ENCODE measurements at places on chromosomes 11 and 22.

DNA sequence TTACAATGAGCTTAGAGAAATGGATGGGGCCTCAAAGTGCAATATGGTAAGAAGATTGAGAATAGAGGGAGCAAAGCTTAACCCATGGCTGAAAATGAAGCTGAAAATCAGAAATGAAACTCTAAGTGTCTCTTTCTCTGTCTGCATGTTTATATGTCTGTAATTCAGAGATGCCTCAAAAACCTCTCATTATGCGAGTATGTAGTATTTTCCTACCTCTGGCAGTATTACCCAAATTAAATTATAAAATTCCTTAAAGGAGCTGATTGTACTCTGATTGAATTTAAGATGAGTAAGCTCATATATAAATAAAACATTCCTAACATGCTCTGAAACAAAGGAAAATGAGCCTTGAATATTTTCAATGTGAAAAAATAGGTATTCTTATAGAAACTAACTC, 39.8 kb upstream of the PRSS23 start:
- DNase-seq: no peak

DNA sequence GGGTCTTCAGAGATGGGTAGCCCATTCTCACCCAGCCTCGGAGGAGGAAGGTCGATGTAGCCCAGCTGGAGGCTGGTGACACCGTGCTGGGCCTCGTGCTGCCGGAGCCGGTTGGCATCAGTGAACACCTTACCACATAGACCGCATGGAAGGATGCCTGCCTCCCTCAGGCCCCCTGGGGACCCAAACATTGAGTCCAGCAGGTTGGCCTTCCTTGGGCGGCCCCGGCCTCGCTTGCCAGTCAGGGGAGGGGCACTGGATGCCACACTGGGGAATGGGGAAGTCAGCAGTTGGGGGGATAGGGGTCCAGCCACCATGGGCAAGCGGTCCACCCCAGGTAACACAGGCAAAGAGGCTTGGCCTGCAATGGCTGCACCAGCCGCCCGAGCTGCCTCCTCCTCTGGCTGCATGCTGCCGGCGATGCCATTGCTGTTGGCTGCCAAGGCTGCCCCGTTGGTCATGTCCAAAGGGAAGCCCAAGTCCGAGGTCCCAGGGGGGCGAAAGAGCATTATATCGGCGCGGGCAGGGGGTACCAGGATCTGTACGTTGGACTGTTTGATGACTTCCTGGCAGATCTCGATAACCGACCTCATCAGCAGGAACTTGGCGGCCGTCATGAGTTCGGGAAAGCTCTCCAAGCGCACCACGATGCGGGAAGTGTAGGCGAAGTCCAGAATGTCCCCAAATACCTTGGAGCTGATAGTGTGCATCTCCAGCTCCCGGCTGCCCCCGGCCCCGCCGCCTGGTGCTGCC, 1.4 kb downstream of the PATZ1 start:
- no peak for DNase-seq

GRCh38 chr11:119486016-119486415, 63.0 kb upstream of the THY1 start:
- no peak for DNase-seq

DNA sequence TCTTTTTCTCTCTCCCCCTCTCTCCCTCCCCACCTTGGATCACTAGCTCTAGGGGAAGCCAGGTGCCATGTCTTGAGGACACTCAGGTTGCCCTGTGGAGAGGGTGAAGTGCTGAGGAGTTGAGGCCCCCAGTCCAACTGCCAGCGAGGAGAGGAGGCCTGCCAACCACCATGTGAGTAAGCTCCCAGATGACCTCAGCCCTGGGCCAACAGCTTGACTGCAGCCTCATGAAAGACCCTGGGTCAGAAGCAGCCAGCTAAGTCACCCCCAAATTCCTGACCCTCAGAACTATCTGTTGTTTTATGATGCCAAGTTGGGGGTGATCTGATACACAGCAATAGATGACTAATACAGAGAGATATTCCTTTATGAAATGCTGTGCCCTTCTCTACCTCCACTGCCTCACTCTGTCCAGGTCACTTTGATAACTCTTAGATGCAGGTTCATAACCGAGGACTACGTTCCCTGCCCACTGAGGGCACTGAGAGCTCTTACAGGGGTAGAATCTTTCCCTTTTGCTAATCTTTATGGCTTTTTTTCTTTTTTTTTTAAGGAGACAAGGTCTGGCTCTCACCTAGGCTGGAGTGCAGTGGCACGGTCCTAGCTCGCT, 8.0 kb downstream of the ARFGAP3 start:
- DNase-seq: no peak

DNA sequence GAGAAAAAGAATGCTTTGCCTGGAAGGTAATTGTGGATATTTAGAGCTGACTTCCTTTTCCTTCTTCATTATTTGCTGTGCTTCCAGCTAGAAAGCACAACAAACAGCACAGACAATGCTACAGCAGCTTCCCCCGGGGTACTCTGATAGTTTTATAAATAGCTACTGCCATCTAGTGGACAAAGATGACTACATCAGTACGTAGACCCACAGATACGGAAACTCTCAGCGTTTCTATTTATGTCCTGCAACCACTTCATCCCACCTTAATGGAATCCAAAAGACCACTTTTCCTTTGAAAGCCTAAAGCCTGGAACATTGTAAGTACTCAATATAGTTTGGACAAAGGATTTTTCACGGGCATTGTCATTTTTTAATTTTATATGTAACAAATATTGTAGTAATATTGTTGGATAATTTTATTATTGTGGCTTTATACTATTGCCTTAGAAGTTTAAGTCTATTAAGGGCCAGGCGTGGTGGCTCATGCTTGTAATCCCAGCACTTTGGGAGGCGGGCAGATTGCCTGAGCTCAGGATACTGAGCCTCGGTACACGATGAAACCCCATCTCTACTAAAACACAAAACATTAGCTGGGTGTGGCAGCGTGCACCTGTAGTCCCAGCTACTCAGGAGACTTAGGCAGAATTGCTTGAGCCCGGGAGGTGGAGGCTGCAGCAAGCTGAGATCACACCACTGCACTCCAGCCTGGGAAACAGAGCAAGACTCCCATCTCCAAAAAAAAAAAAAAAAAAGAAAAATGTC, 7.5 kb downstream of the HSPA8 start:
- DNase-seq: no peak

DNA sequence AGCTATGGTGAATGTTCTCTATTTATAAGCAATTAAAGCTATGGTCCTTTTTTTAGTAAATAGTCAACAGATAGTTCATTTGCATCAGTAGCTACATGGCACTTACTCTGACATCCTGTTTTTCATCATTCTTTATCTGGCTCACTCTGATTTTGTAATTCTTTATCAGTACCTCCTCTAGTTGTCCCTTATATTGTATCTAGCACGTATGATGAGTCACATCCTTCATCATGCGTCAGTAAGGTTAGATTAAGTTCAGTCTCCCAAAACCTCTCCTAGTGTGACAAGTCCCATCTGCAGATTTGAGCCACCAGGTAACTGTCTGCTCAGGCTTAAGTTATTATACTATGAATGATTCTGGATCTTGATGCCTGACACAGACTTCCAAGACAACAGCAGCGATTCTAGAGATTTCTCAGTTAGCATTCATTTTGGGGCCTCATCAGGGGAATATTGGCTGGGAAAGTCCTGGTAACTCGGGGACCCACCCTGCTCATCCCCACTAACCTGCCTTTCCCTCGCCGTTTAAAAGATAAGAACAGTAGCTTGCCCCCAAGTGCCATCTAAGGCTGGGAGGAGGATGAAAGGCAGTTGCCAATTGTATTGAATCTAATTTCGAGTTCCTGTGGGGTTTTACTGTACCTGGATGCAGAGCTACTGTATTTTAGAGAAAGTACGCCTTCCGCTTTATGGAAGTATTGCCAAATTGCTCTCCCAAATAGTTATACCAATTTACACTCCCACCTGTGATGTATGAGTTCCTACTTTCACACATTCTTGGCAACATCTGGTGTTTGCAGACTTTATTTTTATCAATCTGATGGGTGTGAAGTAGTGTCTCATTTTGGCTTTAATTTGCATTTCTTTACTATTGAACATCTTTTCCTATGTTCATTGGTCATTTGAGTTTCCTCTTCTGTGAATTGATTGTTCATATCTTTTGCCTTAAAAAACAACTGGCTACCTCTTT, 55.9 kb downstream of the ZC3H12C start:
- no peak for DNase-seq

DNA sequence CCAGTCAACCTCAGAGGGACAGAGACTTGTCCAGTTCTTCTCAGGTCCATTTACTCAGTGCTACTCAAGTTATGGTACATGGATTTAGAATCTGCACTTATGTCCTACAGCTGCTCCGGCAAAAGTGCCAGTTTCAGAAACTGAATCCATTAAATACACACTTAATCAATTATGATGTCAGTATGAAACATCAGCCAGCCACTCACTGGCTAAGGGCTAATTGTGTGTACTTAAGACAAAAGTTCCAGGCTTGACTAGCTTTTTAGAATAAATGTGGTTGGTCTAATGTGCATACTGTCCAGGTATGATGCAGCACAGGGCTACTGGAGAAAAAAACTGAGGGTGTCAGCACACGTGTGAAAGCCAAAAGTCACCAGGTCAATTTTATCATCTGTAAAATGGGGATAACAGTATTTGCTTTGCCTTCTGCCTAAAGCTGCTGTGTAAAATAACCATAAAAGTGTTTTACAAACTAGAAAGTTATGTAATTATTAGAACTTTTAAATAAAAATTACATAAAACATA, 55.4 kb upstream of the CYP2D6 start:
- DNase-seq: no peak

GRCh38 chr22:35656284-35656752, 8.1 kb downstream of the APOL6 start:
- DNase-seq: no peak
